ENCODE measurements at places on chromosomes 1 and 21.

DNA sequence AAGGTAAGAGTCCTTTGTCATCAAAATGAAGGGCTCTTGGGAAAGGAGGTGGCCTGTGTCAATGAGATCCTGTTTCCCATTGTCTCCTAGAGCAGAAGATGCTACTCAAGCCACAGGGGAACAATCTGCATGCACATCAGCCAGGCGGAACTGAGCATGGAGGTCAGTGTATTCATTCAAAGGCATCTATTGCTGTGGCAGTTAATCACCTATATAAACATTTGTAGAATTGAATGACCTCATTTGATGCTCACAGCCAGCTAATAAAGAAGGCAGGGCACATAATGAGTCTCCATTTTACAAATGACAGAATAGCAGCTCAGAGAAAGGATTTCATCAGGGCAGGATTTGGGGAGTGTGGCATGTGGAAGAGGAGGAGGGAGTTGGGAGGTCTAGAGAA is 5.7 kb upstream of the FYB2 start:
- DNase-seq, result no peak

GRCh38 chr1:15288173-15288926 is 41.3 kb downstream of the FHAD1 start:
- no peak for DNase-seq

DNA sequence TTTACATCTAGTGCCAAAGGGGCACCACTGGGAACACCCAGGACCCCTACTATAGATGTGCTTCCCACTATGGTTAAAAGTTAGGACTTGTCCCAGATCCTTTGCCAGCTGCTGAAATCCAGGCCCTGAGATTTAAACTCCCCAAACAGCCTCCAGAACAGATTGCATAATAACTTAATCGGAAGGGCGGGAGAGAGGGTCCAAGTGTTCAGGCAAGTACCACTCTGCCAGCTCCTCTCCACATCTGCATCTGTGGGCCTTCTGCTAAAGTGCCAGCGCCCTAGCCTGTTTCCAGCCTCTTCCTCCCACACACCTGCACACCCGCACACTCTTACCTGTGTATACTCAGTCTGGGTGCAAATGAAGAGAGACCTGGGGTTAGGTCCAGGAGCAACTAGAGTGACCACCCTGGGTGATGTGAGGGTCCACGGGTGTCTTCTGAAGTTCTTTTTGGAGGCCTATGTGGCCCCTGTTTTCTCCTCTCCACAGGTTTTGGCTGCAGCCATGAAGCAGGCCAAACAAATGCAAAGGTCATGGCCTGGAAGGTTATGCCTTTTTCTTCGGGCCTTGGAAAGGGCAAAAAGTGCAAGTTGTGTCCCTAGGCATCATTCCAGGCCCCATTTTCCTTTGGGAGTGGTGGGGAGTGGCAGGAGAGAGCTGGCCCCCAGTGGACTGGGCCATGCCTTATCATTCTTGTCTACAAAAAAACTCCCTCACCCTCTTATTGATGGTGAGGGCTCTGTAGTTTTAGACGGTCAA is 29.3 kb downstream of the KIRREL1 start:
- no peak for DNase-seq

GRCh38 chr1:248740876-248741275 is 14.7 kb downstream of the LYPD8 start:
- DNase-seq, result no peak

- no peak for DNase-seq
These were observed 18.7 kb downstream of the NDC1 start for GRCh38 chr1:53819387-53819786.

DNA sequence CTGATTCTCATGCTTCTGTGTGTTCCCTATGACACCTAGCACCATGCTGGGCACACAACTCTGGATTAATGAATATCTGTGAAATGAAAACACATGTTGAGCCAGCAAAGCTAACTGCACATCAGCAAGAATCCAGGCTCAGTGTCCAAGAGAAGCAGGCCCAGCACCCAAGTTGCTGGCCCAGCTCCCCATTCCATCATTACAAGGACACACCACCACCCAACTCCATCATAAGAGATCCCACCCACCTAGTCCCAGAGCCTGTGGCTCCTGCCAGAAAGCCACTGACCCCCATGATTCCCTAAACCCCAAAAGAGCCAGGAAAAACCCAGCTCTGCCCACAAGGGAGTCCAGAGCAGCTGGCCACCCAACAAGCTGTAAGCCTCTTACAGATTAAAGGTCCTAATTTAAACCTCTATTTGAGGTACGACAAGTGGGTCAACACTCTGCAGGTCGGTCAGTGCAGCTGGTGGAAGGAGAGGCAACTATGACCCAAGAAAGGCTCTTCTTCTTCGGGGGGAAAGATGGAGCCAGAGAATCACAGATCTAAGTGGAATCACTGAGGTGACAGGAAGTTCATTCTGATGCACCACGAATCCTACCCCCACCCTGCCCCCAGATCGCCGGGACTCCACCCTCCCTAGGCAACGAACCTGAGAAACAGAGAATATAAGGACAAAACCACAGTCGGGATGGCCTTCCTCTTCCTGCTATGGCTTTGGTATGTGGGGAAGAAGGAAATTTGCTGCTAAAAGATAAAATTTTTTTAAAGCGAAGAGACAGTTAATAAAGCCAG is 58.2 kb downstream of the CD34 start:
- no peak for DNase-seq

DNA sequence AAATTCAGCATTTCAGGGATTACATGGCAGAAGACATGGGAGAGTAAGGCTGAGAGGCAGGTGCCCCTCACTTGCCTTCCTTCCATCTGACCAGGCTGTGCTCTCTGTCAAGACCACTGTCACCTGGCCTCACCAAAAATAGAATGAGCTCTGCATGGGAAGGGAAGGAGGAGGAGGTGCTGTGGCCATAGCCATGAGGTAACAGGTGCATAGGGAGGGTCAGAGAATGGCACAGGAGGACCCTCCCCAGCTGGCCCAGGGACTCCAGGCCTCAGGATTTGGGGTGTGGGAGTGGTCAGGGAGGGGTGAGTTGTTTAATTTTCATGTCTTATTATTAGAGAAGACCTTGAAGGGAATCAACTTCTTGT is 192.3 kb downstream of the FCRL5 start:
- DNase-seq, result no peak

GRCh38 chr1:19647643-19648042 is 3.5 kb downstream of the NBL1 start:
- no peak for DNase-seq

- DNase-seq, result no peak
These were observed 524.8 kb downstream of the PTPRC start for GRCh38 chr1:199163670-199164069.

- no peak for DNase-seq
These were observed 543 bp upstream of the MARK1 start for GRCh38 chr1:220527279-220527907.

GRCh38 chr21:32603131-32603530 is 9.0 kb downstream of the CFAP298 start:
- DNase-seq, result no peak

DNA sequence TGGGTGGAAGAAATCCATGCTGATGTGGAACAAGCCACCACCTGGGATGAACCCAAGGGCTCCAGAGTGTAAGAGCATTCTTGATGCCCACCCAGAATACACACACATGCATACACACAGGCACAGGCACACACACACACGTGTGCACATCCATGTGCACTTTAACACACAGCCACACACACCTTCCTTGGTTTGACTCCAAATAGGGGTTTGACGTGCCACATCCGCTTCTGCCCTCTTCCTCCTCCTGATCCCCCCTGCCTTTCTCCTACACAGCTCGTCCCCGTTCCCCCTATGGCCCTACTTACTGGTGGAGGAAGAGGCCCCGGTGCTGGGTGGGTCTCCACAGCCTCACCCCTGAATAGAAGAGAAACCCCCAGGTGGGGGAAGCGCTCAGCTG is 16.0 kb downstream of the SPATA21 start:
- no peak for DNase-seq

Measured in breast epithelium (tissue), 4 donors.